Urinary bladder (tissue), 4 donors: ENCODE measurements at places on chromosomes 6 and 20. TPM values are rescaled to one million over a fixed set of nuclear protein-coding genes. Genes with fewer than 3 reads are reported as not detected.

APOM gene
- 0.69 TPM for total RNA-seq

MLIP gene
- 4.4 TPM for total RNA-seq

BTNL2 gene
- total RNA-seq = not detected

WFDC8 gene
- total RNA-seq = not detected

TFAP2C gene
- 1.8 TPM for total RNA-seq

CPNE1 gene
- 87.9 TPM for total RNA-seq

RSPH9 gene
- 1.0 TPM for total RNA-seq

RIMS1 gene
- total RNA-seq = 21.0 TPM

CDH26 gene
- 4.1 TPM for total RNA-seq

SLC52A3 gene
- 1.9 TPM for total RNA-seq

ARMH2 gene
- not detected for total RNA-seq

MOG gene
- total RNA-seq = not detected

KCNG1 gene
- 5.6 TPM for total RNA-seq

IPCEF1 gene
- 3.0 TPM for total RNA-seq

PAK5 gene
- 0.48 TPM for total RNA-seq

FOXA2 gene
- not detected for total RNA-seq

TPBG gene
- 27.0 TPM for total RNA-seq

UST gene
- 27.8 TPM for total RNA-seq

TPX2 gene
- total RNA-seq = 22.7 TPM

GRM1 gene
- total RNA-seq = 0.16 TPM

ECT2L gene
- total RNA-seq = 0.21 TPM

TAGAP gene
- total RNA-seq = 2.5 TPM

BEND6 gene
- total RNA-seq = 12.8 TPM

GSTA1 gene
- not detected for total RNA-seq

TENT5A gene
- 154 TPM for total RNA-seq

GGTLC1 gene
- total RNA-seq = not detected

HAO1 gene
- not detected for total RNA-seq

MAPK13 gene
- total RNA-seq = 5.6 TPM

RING1 gene
- 19.1 TPM for total RNA-seq

SEMG1 gene
- not detected for total RNA-seq

DST gene
- 818 TPM for total RNA-seq

ZC2HC1B gene
- total RNA-seq = not detected

BHLHE23 gene
- 0.26 TPM for total RNA-seq

GJA1 gene
- 160 TPM for total RNA-seq

CSTF1 gene
- total RNA-seq = 40.8 TPM

C6orf15 gene
- total RNA-seq = not detected

LY6G6C gene
- total RNA-seq = not detected
